ENCODE measurements at places on chromosomes 4 and X. TPM values are rescaled to one million over a fixed set of nuclear protein-coding genes. Genes with fewer than 3 reads are reported as not detected.

The AKAP4 gene
- not detected for polyA plus RNA-seq

The BMPR1B gene
- polyA plus RNA-seq: not detected

The TLR6 gene
- 4.0 TPM for polyA plus RNA-seq

The AMTN gene
- not detected for polyA plus RNA-seq

The PDE6B gene
- 30.5 TPM for polyA plus RNA-seq

The DRD5 gene
- polyA plus RNA-seq: not detected

The FRAS1 gene
- not detected for polyA plus RNA-seq

The SPIN2A gene
- not detected for polyA plus RNA-seq

The CXCL11 gene
- not detected for polyA plus RNA-seq

The GPR101 gene
- 0.24 TPM for polyA plus RNA-seq

The GSX2 gene
- not detected for polyA plus RNA-seq

The REELD1 gene
- polyA plus RNA-seq: 3.4 TPM

The ADRA2C gene
- not detected for polyA plus RNA-seq

The EFHC2 gene
- polyA plus RNA-seq: 0.13 TPM

The HTN1 gene
- polyA plus RNA-seq: not detected

The ATOH1 gene
- polyA plus RNA-seq: not detected

The TRO gene
- 0.40 TPM for polyA plus RNA-seq

The PRR32 gene
- not detected for polyA plus RNA-seq

The FRMD7 gene
- not detected for polyA plus RNA-seq

The IGSF1 gene
- polyA plus RNA-seq: not detected

The ZCCHC18 gene
- polyA plus RNA-seq: 14.1 TPM

The SUPT20HL1 gene
- not detected for polyA plus RNA-seq

The INTS6L gene
- polyA plus RNA-seq: 6.6 TPM

The MAGEE2 gene
- polyA plus RNA-seq: not detected

The DKK2 gene
- not detected for polyA plus RNA-seq

The RHOH gene
- polyA plus RNA-seq: 458 TPM

The ADGRG4 gene
- not detected for polyA plus RNA-seq

The HSFX1 gene
- polyA plus RNA-seq: not detected

The SLC34A2 gene
- polyA plus RNA-seq: not detected

The TLR1 gene
- polyA plus RNA-seq: 35.8 TPM

Measured in naive B cell (primary cell).